ENCODE measurements at places on chromosomes 5 and 9.

- no peak for DNase-seq
Measured at GRCh38 chr5:54195701-54196100, 114.7 kb downstream of the ARL15 start.

DNA sequence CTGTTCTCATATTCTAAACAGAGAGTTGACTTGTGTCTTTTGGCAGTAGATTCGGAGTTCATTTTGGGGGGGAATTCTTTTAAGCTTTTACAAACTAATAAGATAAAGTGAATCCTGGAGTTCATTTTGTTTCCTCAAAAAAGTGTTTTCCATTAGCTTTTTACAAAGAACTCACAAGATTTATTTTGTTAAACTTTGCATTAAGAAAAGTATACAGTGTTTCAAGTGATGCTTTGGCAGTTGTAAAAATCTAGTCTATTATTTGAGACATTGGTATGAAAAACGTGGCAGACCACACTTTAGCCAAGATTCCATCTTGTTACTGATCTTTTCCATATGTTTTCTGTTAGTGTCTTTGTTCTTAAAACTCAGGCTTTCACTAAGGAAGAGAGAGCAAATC, 1.2 kb upstream of the OMD start:
- DNase-seq: peak; percentile 74

GRCh38 chr9:96085491-96086143, 210.1 kb downstream of the ERCC6L2 start:
- no peak for DNase-seq

DNA sequence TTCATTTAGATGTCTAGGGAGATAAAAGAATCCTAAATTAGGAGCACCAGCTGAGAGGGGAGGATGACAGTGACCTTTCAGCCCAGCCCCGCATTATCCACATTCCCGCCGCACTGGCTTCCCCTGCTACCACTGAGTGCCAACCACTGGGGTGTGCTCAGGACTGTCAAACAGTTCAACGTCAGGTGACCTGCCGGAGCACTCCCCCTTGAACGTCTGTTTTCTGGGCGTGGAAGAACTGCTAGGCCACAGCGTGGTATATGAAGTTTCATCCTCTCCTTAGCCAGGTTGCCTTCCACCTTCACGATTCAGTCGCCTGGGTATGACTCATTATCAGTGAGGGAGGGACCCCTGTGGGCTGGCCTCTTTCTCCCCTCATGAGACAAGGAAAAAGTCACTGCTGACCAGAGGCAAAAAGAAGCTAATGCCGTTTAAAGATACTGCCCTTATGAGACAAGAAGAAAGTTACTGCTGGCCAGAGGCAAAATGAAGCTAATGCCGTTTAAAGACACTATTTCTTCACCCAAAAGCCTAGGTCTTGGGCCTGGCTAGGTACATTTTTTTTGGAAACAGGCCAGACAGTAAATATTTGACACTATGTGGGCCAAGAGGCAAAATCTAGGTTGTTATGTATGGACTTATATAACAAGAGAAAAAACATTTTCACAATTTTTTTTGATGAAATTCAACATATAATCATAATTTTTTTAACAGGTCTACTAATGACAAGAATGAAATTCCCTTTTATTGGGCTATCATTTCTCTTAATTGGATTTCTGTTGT, 4.6 kb downstream of the NMRK1 start:
- no peak for DNase-seq

GRCh38 chr5:112883192-112883591, 22.1 kb downstream of the SRP19 start:
- DNase-seq: no peak

DNA sequence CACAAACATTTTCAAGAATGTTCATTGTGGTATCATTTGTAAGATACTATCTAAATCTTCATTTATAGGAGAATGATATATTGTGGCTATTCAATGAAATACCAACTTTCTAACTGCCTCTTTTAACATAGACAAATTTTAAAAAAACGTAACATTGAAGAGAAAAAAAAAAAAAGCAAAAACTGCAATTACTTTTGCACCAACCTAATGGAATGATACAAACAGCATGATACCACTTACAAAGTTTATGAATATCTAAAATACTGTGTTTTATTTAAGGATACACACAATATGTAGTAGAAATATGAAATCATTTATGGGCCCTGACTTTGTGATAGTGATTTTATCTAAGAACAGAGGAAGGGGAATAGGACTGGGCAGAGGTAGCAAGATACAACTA, 24.1 kb downstream of the PSMD5 start:
- DNase-seq: no peak

GRCh38 chr5:133825631-133826289, 142.7 kb downstream of the C5orf15 start:
- no peak for DNase-seq

DNA sequence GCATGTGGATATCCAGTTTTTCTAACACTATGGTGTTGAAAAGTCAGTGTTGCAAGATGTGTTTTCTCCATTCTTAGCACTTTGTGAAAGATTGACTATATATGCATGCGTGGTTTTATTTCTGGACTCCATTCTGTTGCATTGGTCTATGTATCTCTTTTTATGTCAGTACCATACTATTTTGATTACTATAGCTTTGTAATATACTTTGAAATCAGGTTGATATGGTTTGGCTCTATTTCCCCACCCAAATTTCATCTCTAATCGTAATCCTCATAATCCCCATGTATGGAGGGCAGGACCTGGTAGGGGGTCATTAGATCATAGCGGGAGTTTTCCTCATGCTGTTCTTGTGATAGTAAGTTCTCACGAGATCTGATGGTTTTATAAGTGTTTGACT, 6.5 kb downstream of the RIC1 start:
- DNase-seq: no peak

- DNase-seq: no peak
Measured at GRCh38 chr9:92612292-92612691, 57.6 kb downstream of the IPPK start.

GRCh38 chr9:129826344-129826743, 2.4 kb upstream of the TOR1A start:
- no peak for DNase-seq

GRCh38 chr9:121222524-121223171, 21.0 kb upstream of the RAB14 start:
- peak; percentile 26 for DNase-seq

DNA sequence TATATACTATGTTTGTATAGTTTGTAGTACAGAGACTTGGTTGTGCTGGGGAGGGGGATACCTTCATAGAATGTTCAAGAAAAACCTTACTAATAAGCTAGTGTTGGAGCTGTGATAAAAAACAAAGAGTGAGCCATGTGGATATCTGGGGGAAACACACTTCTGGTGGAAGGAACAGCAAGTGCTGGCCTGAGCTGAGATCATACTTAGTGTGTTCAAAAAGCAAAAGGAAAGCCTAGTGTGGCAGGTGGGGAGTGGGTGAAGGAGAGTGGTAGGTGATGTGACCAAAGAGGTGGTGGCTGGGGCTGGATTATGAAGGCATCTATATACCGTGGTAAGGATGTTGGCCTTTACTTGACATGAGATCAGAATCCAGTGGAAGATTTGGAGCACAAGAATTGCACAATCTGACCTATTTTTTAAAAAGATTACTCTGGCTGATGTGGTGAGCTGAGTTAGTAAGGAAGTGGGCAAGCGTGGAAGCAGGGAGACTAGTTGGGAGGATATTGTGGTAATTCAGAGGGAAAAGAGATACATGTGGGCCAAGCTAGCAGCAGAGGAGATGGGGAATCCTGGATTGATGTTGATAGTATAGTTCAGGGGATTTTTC, 26.6 kb downstream of the PALM2AKAP2 start:
- DNase-seq: no peak

Data from fibroblast of skin of left biceps (primary cell).